Temporal lobe (tissue), 4 donors: ENCODE measurements at places on chromosomes 6 and 20. TPM values are rescaled to one million over a fixed set of nuclear protein-coding genes. Genes with fewer than 3 reads are reported as not detected.

The HLA-DQB1 gene
- total RNA-seq = not detected

The DSP gene
- 9.3 TPM for total RNA-seq

The JPH2 gene
- under 0.01 TPM for total RNA-seq

The PHACTR3 gene
- 31.0 TPM for total RNA-seq

The PNPLA1 gene
- total RNA-seq = 0.25 TPM

The CGA gene
- not detected for total RNA-seq

The NXT1 gene
- total RNA-seq = 10.1 TPM

The CASP8AP2 gene
- total RNA-seq = 35.9 TPM

The NHLRC1 gene
- total RNA-seq = 1.2 TPM

The SLC52A3 gene
- 0.49 TPM for total RNA-seq

The PPP1R3G gene
- total RNA-seq = 1.5 TPM

The SEMG1 gene
- total RNA-seq = not detected

The CAGE1 gene
- total RNA-seq = not detected

The METTL24 gene
- 0.98 TPM for total RNA-seq

The HLA-DRB1 gene
- total RNA-seq = 1.7 TPM

The HLA-DQA1 gene
- total RNA-seq = under 0.01 TPM

The SLC17A1 gene
- total RNA-seq = not detected

The DEF6 gene
- total RNA-seq = 0.49 TPM

The SAMD3 gene
- total RNA-seq = 6.1 TPM

The SRXN1 gene
- total RNA-seq = 8.9 TPM

The MCHR2 gene
- total RNA-seq = 7.9 TPM

The CSTF1 gene
- total RNA-seq = 21.1 TPM

The BPIFB2 gene
- total RNA-seq = not detected

The RAET1G gene
- 0.25 TPM for total RNA-seq

The ARHGAP40 gene
- total RNA-seq = not detected

The TRPC4AP gene
- total RNA-seq = 51.9 TPM

The LINC00237 gene
- 2.7 TPM for total RNA-seq

The KCNK5 gene
- total RNA-seq = 0.25 TPM

The C20orf204 gene
- 1.2 TPM for total RNA-seq

The LYRM2 gene
- total RNA-seq = 16.7 TPM

The MYLK4 gene
- total RNA-seq = 0.49 TPM

The SPATS1 gene
- not detected for total RNA-seq

The OPN5 gene
- total RNA-seq = not detected

The WFDC5 gene
- not detected for total RNA-seq

The SCRT2 gene
- 4.7 TPM for total RNA-seq

The MRAP2 gene
- total RNA-seq = 2.5 TPM

The POU5F1 gene
- total RNA-seq = not detected

The ID4 gene
- total RNA-seq = 76.7 TPM

The BTNL2 gene
- total RNA-seq = not detected

The C6orf163 gene
- 6.4 TPM for total RNA-seq

The GPLD1 gene
- total RNA-seq = 8.9 TPM

The SLC22A16 gene
- total RNA-seq = 0.49 TPM
